ENCODE measurements at places on chromosomes 5 and 9.

DNA sequence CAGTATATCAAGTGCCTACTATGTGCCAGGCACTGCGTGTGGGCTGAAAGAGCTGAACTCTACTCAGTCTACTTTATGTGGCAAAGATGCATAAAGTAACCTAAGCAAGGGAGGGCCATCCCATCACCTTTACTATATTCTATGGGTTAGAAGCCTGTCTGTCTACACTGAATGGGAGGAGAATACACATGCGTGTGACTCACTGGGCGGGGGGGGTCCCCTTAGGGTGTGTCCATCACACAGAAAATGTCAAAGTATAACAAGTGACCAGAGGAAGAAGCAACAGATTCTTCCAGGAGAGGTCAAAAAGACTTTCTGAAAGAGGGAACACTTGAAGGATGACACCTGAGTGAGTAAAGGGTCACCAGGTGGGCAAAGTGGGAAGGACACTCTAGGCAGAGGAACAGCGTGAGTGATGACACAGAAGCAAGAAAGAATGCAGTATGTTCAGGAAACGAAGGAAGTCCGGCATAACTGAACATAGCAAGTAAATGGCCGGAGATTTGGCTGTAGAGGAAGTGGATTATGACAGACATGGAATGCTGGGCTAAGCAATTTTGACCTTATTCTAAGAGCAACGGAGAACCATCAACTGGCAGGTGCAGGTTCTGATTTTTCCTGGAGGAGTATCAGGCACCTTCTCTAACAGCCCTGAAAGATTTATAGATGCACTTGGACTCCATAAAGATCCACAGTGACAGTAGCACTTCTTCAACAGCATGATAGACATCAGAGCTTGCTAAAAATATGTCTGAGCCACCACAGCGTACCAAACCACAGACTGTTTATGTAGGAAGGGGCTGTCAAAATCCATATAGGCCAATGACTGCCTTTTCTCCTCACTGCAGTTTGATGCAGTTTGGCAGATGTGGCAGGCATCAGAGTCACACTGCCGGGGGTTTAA is 8.0 kb upstream of the WHRN start:
- peak; percentile 34 for DNase-seq
- H3K27me3 ChIP-seq = peaks cover 18% of the 10 kb centered on the region
- no peak overlapping the region for H3K27ac ChIP-seq
- peaks cover 12% of the 10 kb centered on the region for H3K4me1 ChIP-seq
- H3K36me3 ChIP-seq = no peaks in the 10 kb centered on the region

DNA sequence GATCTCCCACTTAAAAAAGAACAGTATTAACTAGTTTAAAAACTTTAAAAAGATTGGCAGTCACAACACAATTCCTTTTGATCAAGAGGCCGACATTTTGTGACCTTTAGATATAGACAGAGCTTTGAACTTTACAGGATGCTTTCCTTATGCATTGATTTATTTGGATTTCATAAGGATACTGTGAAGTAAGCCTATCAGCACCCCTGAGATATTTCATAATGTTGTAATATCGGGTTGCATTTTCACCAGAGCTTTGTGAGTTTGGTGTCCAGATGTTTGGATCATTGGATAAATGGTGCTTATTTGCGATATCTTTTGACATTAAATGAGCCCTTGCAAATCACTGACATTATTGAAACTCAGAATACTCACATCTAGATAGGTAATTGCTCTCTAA is 7.7 kb downstream of the PALM2AKAP2 start:
- H3K4me3 ChIP-seq = no peak overlapping the region
- H3K36me3 ChIP-seq = peaks cover 15% of the 10 kb centered on the region
- DNase-seq = no peak
- peaks cover 29% of the 10 kb centered on the region for H3K4me1 ChIP-seq

GRCh38 chr5:74261866-74262265 is 378.7 kb downstream of the ENC1 start:
- no peak overlapping the region for H3K4me3 ChIP-seq
- no peak overlapping the region for H3K27ac ChIP-seq
- H3K36me3 ChIP-seq = no peaks in the 10 kb centered on the region
- no peak for DNase-seq
- H3K4me1 ChIP-seq = peaks cover 47% of the 10 kb centered on the region

DNA sequence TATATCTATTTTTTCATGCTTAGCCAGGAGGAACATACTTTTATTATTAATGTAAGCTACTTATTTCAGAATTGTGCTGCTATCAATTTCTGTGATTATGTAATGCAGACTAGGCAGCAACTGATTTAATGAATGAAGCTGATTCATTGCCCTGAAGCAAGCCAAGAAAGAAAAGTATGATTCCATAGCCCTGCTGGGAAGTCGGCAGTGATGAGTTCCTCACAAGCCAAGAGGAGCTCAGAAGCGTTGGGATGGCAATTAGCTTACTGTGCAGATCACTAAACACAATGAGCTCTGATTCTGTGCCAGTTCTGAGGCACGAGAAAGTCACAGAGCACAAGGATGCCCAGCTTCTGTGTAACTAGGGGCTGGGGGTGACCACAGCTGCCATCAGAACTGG is 254.3 kb upstream of the KLF9 start:
- H3K27me3 ChIP-seq = 0 out of 2 replicates have a peak, but pooled peaks cover 4% of the 10 kb centered on the region
- no peaks in the 10 kb centered on the region for H3K36me3 ChIP-seq
- H3K4me3 ChIP-seq = no peak overlapping the region
- DNase-seq = no peak
- no peak overlapping the region for H3K27ac ChIP-seq

- no peak overlapping the region for H3K27ac ChIP-seq
- peaks cover 20% of the 10 kb centered on the region for H3K4me1 ChIP-seq
- H3K36me3 ChIP-seq = no peaks in the 10 kb centered on the region
- H3K4me3 ChIP-seq = no peak overlapping the region
- H3K27me3 ChIP-seq = no peaks in the 10 kb centered on the region
Observed at GRCh38 chr5:103445426-103446035, 117.1 kb downstream of the NUDT12 start.

- H3K27me3 ChIP-seq = no peaks in the 10 kb centered on the region
- H3K4me3 ChIP-seq = no peak overlapping the region
- H3K27ac ChIP-seq = no peak overlapping the region
- no peaks in the 10 kb centered on the region for H3K4me1 ChIP-seq
Observed at GRCh38 chr5:149352169-149352568, 5.7 kb upstream of the PCYOX1L start.

DNA sequence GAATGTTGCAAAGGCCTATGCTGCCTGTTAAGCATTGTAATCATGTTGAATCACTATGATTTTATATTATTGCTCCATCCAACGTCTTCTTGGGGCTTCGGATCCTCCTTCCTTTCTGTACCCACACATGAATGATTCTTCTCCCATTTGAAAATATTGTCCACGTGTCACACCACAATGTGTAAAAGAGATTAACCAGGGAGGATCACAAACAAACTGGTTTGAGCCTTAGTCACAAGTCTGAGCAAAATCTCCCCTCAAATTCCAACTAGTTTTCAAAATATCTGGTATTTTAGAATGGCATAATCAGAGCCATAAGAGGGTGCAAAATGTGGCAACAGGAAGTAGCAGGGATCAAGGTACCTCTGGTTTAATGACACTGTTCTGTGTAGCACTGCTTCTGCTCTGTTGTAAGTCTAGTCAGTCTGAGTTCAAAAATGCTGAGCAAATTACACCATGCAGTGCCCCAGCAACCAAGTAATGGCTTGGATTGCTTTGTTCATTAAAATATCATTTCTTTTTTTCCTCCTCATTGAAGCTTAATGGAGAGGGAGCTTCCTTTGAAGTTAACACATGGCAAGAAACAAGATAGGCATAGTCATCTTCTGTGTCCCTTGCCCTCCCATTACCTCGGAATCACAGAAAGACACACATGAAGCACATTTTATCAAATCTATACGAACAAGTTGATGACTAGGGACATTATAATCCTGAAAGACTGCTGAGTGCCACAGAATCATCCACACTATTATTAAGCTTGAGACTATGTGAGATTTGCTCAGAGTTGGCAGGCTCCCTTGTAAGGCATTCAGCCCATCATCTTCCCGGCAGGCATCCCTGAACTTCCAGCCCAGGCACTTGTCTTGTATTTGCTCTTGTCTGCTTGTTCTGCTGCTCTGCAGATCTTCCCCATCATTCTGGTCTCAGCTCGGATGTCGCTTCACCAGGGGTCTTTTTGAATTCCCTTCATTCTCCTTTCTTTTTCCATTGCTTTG is 102.0 kb upstream of the PRLR start:
- no peak overlapping the region for H3K27ac ChIP-seq
- DNase-seq = no peak
- H3K27me3 ChIP-seq = no peaks in the 10 kb centered on the region
- no peaks in the 10 kb centered on the region for H3K4me1 ChIP-seq
